EL (cell line): ENCODE measurements at places on chromosomes 1 and 21.

- no peak for DNase-seq
These were observed 11.7 kb upstream of the AK2 start for GRCh38 chr1:33048426-33048825.

DNA sequence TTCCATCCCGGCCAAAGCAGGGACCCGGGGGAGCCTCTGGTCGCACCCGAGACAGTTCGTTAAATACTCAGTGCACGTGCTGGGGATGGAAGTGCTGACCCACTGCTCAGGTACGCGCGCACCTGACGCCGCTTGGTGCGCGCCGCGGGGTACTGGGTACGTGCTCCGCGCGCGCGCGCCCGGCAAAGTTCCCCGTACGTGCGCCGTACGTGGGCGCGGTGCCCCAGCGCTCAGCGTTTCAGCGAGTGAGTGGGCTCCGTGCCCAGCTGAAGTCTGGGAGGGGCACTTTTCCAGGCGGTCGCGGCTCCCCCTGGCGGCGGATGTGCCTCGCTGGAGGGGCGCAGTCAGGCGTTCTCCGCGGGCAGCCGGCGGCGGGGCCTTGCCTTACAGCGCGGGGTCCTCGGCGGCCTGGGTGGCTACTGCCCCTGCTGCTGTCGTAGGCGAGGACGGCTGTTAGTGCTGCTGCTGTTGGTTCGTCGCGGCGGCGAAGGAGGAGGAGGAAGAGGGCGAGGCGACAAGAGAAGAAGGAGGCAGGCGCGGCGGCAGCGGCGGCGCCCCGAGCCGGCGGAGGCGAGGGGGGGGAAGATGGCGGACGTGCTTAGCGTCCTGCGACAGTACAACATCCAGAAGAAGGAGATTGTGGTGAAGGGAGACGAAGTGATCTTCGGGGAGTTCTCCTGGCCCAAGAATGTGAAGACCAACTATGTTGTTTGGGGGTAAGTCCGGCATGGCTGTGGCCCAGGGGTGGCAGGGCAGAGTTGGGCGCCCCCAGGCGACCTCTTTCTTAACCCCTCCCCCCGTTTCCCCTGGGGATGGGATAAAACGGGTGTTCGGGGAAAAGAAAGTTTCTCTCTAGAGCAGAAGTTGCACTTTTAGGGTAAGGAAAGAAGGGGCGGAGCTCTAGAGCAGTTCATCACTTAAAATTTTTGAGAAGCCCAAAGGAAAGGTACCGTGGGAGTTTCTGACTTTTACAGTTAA is at the start of gene CDC73:
Gene CDC73 (plus strand): TSS at position 416 of the 978 bp plus-strand sequence. CDS start 170 bp downstream, at position 586.
- peak; percentile 97 for DNase-seq

GRCh38 chr1:192983349-192983980 is 75.7 kb downstream of the UCHL5 start:
- no peak for DNase-seq

- peak; percentile 67 for DNase-seq
These were observed 33.5 kb downstream of the CFAP57 start for GRCh38 chr1:43205671-43206070.

DNA sequence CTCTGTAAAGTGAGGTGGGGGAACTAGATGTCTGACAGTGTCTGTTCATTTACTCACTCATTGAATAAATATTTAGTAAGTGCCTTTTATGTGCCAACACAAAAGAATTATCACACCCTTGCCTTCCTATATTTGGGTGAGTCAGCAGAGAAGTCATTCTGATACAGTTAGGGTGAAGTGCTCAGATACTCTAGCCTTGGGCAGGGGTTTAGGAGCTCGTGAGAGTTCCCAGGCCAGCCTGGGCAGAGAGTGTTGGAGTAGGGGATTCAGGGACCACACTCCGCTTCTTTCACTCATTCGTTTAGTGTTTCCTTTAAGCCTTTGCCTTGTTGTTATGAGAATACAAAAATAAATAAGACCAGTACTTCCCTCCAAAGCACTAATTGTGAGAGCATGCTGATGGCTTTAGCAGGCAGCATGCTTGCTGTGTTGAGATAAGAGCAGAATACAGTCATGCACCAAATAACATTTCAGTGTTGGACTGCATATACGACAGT is 83.9 kb downstream of the DYRK1A start:
- peak; percentile 73 for DNase-seq

DNA sequence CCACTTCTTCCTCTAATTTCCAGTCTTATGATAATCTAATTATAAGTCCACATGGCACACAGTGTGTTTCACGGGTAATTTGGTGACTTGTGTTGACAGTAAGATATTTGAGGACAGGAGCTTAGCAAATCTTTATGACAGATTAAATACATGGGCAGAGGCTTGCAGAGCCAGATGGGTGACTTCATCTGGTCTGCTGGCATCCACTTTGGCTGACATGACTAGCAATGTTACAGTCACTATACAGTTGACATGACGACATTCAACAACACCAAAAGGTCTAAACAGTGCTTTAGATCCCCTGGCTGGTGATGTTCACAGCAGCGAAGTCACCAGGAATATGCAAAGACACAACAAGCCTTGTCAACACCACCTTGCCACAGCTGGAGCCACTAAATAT is 147.2 kb downstream of the ETS2 start:
- DNase-seq: no peak

GRCh38 chr1:24125456-24125855 is 13.5 kb upstream of the MYOM3 start:
- DNase-seq: no peak

DNA sequence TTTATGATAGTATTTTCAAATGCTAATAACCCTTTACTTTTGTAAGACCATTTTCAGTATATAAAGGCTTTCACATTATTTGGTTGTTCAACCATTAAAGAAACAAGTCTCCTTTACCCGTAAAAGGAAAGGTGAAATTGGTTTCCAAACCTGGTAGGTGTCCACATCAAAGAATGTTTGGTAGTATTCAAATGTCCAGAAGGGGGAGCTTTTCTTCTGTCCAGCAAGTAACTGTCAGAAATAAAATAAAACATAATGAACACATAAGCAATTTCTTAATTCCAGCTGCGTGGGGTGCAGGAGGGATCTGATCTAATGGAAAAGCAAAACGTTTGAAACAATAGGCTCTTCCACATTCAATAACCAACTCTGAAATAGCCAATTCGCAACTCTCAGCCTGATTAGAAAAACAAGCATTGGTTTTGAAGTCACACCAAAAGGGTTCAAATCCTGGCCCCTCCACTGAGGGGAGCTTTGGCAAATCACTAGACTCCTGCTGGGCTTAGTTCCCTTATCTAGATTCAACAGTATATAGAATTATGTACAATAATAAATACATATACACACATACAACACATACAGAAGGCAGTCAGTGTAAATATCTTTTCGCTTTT is 11.0 kb downstream of the YIPF1 start:
- peak; percentile 44 for DNase-seq

DNA sequence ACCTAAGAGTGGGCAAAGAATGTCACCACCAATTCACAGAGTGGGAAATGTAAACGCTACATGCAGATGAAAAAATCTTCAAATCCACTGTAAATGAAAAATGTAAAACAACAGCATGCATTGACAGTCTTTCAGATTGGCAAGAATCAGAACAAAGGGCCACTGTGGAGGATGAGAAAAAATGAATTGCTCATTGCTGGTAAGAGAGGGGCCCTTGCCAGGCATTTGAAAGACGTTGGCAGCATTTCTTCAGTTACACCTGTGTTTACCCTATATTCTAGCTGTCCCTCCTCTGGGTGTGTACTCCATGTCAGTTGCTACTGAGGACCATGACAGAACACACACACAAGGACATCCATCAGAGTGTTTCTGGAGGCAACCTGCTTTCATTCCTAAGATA is 25.8 kb upstream of the AADACL3 start:
- DNase-seq: no peak

GRCh38 chr21:27058673-27059605 is 92.1 kb upstream of the ADAMTS5 start:
- peak; percentile 47 for DNase-seq

DNA sequence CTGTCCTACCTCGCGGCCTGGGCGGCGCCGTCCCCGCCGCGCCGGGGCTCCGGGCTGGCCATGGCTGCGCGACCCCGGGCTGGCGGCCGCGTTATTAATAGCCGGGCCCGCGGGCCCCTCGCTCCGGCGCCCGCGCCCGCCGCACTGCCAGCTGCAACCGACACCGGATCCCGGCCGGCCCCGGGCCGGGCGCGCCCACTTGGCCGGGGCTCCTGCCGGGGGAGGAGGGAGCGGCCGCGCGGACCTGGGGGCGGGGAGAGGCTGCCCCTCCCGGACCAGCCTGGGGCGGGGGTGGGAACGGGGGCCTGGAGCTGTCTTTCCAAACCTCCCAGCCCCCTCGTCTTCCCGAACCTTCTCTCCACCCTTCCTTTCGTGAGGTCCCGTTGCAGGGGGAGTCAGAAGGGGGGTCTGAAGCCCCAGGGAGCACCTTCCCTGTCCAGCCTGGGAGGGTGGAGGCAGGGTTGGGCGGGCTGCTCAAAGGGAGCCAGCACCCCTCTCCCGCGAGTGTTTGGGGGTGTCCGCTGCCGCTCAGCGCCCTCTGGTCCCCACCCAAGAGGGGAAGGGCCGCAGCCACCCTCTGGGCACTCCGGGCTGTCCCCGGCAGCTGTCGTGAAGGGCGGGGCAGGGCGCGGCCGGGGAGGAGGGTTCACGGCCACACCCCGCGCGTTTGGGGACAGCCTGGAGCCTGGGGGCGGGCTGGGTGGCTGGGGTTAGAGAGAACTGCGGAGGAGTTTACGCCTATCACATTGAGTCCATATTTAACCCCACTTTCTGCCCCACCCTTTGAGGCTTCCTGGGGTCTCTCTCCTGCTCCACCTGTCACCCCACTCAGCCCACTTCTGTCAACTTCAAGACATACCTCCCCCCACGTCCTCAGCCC is at the start of gene SYNC:
Gene SYNC (minus strand): TSS at position 172 of the 880 bp plus-strand sequence. CDS start 110 bp downstream, at position 62.
- peak; percentile 78 for DNase-seq

GRCh38 chr21:41018431-41018830 is 149.5 kb upstream of the BACE2 start:
- no peak for DNase-seq

DNA sequence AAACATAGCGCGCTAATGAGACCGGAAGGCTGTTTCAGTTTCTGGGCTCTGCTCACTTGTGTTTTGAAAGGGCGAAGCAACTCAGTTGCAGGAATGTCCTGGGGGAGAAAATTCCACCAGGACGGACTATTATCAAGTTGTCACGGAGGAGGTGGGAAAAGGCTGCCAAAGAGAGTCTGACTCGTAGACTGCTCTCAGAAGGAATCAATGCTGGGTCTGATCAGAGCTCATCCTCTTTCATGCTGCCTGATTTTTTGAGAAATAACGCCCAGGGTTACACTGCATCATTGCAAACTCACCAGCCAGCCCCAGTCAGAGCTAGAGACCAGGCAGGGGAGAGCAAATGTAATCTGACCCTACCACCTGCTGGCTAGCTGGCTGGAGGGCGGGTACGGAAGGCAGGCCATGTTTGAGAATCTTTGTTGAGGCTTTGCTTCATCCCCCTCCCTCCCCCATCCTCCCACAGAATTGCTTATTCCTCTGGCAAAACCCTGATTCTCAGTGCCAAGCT is 36.4 kb upstream of the BCL9 start:
- DNase-seq: peak; percentile 41

DNA sequence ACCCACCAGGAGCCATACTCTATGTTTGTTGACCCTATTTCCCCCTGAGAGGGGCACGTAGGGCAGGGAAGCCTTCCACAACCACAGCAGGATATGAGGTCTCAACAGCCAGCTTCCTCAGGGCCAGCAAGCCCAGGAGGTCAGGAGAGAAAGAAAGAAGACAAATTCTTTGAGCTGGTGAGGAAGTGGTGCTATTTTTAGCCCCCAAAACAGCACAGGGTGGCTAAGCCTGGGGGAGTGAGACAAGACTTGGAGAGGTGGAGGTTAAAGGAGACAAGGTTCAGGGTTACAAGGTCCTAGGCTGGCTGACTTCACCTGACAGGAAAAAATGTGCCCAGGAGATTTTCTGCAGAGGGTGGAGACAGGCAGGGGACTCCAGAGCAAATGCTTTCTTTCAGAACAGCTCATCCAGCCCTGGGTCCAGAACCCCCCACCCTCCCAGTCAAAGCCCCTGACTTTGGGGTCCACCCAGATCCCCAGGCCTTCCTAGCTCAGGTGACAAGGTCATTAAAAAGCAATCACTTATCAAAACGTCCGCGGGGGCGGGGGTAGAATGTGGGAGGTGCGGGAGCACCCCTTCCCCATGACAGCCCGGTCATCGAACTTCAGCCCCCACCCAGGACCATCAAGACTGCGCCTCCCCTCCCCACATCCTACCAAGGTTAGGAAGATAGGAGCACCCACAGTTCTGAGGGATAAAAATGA is 1.3 kb downstream of the SV2A start:
- peak; percentile 8 for DNase-seq

- peak; percentile 87 for DNase-seq
These were observed at the start of gene C1orf216 for GRCh38 chr1:35718492-35719336. Gene C1orf216 (minus strand): TSS chr1:35718884. CDS start chr1:35716321, 2,563 bp downstream.

DNA sequence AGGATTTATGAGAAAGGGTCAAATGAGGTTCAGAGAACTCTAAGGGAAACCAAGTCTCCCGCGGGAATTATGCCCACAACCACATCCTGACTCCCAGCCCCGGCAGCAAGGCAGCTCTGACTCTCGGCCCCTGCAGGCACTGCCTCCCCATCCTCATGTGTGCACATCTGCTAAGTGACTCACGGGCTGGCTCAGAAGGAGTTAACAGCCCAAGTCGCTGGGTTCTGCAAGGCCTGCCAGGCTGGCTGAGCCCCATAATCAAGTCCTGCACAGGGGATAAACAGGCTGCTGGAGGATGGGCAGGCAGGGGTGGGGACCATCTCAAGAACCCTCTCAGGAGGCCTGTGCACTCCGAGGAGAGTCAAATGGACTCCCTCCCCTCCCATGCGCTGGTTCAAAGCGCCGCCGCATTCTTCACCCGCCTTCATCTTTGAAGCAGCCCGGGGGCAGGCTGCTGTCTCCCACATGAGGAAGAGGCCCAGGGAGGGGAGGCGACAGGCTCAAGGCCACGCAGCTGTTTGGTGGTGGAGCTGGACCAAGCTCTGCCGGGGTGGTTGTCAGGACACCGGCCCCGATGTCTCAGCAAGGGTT is 344.3 kb downstream of the MATN1 start:
- peak; percentile 94 for DNase-seq

DNA sequence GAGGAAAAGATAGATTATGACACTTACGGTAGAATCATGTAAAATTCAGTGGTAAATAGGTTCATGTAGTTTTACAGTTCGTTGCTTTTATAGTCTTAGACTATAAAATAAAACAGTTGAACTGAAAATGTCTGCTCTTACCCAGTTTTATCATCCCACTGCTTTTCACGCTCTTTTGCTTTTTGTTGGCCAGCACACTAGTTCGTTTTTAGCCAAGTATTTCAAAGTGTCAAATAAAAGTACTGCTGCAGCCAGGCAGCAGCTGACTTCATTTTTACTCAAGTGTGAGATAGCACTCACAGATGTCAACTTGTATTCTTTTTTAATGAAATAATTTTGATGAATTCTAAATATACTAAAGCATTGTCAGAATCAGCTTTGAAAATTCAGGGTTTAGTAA is 18.5 kb upstream of the BTG3 start:
- no peak for DNase-seq

DNA sequence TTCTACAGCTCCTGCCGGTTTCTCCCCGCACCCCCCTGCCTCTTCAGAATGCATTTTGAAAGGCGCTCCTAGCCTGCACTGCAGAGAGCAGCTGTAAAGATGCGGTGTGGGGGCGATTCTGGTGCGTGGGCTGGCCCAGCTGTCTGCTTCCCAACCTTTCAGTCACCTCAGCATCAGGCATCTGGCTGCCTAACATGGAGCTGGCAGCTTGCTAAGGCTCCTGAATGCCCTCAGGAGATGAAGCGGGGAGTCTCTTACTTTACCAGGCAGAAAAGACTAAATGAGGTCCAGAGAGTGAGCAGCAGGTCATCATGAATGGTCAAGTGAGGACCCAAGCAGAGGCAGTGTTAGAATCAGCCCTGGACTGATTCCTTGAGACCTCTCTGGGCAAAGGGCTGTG is 8.7 kb downstream of the IER5 start:
- DNase-seq: peak; percentile 37
